Cortex of kidney (tissue), 1 donor: ENCODE measurements at places on chromosomes 3 and 15.

- no peak for DNase-seq
These were observed 126.4 kb downstream of the P2RY1 start for GRCh38 chr3:152961323-152961722.

DNA sequence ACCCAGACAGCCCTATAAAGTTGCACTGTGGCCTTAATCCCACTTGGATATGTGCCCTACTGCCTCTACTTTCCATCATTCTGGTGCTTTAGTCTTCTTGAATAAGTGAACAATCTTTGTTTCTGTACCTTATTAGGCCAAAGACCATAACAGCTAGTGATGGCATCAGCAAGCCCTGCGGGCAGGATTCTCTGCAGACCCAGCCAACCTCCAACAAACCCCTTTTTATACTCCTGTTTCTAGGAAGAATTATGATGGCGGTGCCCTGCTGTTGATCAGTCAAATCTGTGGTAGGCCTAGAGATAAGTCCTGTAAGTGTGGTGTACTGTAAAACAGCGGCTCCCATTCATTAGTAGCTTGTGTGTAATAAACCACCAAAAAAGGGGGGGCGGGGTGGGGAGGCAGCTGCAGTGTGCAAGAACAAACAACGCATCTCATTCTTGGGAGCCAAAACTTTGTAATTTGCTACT, 40.5 kb downstream of the SOX2 start:
- DNase-seq = no peak

DNA sequence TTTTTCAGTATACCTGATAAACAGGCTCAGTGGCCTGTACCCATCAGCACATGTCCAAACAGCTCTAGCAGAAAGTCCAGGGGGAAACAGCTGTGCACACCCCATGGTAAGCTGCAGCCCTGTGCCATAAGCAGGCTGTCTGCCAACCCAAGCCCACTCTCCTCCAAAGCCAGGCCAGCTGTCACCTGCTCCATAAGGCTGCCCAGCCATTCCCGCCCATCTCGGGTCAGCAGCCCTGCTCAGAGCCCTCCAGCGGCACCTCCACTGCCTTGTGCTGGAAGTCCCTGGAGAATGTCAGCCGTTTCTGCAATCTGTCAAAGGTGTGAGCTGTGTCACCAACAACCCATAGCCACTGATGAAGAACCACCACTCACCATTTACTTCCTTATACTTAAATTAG, 82.0 kb downstream of the NTRK3 start:
- DNase-seq = no peak

DNA sequence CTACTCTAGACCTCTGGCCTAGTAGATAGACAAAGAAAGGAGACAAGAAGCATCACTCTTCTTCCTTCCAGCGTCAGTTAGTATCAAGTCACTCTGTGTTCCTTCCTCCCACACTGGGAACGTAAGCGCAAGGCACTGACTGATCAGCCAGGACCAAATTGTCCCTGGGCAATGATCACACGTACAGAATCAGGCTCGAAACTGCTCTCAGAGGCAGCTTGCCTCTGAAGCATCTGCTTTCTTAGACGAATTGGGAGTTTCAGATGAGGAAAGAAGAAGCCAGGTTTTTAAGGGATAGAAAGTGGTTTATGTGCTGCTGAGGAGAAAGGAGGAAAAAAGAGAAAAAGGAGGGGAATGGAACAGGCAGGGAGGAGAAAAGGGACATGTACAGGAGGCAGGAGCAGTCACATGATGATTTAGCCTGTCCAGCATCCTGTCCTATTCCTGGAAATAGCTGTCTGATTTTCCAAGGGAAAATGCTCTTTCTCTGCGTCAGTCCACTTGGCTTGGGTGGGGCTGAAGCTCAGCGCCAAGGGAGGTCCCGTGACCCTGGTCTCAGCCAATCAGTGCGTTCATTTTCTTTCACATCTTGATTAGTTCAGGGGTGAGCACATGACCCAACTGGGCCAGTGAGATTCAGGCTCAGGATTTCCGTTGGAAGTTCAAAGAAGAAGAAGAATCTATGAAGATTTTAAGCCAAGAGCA, 102.0 kb upstream of the PRICKLE2 start:
- DNase-seq = no peak

- DNase-seq = no peak
These were observed 101.9 kb upstream of the ICE2 start for GRCh38 chr15:60580650-60581376.

- no peak for DNase-seq
These were observed 36.8 kb downstream of the MUC4 start for GRCh38 chr3:195774917-195775316.

- DNase-seq = no peak
These were observed 104.7 kb downstream of the UNC13C start for GRCh38 chr15:54082836-54083492.

- DNase-seq = no peak
These were observed 121.9 kb upstream of the EPHA3 start for GRCh38 chr3:88985491-88985890.

DNA sequence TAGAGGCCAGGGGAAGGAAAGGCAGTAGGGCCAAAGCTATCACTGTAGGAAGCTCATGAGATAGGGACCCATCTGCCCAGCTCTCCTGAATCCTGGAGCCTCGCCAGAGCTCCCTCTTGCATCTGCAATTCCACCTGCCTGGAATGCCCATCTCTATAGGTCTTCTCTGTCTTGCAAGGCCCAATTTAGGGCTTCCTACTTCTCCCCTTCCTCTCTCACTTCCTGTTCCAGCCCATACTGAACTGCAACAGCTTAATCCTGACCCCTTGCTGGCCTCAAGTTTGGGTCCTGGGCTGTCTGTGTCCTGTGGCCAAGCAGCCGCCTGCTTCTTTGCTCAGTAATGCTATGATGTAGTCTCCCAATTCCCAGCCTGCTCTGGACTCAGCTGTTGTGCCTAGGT, 3.6 kb upstream of the PTPN23 start:
- no peak for DNase-seq

DNA sequence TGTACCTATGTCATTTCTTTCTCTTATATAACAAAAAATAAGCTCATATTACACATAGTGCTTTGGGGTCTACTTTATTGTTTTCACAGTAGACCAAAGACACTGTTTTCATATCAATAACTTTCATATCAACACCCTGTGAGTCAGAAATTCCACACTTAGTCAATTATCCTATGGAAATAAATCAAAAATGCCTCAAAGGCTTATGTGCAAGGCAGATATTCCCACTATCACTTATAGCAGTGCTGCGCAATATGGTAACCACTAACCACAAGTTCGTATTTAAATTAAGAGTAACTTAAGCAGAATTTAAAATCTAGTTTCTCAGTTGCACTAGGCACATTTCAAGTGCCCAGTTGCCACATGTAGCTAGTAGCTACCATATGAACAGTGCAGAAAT, 15.9 kb downstream of the SCG3 start:
- DNase-seq = no peak

DNA sequence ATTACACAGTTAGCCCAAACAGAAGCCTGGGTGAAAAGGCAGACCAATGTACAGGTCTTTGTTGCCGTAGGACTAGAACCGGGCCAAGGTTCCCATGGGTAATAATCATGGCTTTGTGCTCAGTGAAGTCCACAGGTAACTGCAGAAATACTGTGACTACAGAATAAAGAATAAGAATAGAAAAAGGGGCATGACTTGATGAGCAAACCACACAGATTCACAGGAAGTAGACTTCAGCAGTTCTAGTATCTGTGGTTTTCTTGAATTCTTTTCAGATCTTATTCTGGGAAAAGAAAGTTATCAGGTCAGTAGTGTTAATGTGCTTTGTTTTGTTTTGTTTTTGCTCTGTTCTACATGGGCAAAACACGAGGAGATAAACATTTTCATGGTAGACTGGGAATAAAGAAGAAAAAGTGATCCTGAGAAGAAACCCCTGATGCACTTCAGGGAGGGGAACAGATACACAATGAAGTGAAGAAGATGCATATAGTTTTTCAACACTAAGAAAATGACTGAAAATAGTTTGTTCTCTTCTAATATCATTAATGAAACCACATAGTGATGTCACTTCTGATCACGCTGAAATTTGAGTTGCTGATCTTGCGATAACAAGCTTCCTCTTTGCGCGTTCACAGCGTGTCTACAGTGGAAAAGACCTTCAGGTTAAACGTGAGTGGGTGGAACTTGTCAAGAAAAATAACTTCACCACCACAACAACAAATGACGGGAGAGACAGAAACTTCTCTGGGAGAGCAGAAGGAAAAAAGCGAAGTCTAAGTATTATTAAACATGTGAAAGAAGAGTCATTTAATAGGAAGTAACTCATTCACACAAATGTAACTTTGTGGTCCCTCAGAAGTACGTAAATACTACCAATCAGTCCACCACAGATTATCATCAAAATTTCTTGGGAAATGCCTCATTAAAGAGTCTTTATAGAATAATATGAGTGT, 315.8 kb upstream of the SATB1 start:
- no peak for DNase-seq

GRCh38 chr3:180705619-180706018, 26.3 kb upstream of the CCDC39 start:
- no peak for DNase-seq

GRCh38 chr15:80452166-80452565, 48.0 kb downstream of the ARNT2 start:
- DNase-seq = no peak

- no peak for DNase-seq
These were observed 51.0 kb upstream of the ATOSA start for GRCh38 chr15:52730173-52730572.

DNA sequence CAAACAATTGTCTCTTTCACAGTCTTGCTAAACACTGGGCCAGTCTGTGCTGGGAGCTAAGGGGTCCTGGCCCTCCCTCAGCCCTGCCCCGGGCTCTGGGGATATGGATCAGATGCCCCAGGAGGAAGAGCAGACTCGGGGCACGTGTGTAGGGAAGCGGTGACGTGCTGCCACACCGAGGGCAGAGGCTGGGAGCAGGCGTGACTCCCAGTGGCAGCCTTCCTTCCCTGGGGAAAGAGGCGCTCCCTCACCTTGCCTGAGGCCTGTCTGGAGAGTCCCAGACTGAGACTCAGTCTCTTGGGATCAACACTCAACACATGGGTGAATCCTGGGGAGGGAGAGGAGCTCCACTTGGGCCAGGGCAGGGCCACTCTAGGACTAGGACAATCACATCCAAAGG, 54.1 kb upstream of the GRIP2 start:
- DNase-seq = no peak

GRCh38 chr3:55687526-55687925, 200.4 kb upstream of the WNT5A start:
- DNase-seq = no peak

DNA sequence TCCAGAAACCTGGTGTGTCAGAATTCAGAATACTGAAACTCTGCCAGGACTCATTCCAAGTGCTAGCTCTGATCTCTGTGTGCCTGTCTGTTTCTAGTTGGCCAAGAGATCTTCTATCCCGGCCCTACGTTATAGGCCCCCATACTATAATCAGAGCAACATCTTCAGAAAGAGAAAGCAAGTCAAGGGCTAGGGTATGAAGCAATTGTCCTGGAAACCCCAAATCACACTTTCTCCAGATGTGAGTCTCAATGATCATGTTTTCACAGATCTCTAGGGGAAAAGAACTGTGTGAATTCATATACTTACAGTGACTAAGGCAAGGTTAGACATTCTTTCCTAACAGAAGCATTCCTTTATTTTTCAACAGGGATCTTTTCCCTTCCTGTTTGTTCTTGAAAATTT, 309.7 kb downstream of the SLC9A9 start:
- DNase-seq = no peak

DNA sequence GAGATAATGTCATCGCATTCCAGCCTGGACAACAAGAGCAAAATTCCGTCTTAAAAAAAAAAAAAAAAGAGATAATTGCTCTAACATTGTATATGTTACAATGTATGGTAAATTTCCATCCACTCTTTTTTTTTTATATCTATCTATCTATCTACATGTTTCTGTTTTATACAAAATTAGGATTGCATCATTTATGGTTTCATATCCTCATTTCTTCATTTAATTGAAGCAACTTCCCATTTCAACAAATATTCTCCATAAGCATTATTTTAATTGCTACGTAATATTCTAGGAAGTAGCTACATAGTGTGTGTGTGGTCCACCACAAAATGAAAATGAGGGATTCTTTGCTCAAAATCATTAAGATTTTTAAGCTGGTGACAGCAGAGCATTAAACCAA, 18.4 kb downstream of the RBP1 start:
- DNase-seq = no peak

DNA sequence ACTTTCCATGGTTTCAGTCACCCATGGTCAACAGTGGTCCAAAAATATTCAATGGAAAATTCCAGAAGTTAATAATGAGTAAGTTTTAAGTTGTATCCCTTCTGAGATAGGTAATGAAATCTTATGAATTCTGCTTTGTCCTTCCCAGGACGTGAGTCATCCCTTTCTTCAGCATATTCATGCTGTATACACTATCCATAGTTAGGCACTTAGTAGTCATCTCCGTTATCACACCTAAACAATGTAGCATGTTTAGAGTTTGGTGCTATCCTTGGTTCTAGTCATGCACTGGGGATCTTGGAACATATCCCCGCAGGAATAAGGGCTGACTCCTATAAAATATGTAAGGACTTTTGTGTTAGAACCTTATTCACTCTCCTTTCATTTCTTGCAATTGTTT, 153.2 kb downstream of the UNC13C start:
- DNase-seq = no peak

DNA sequence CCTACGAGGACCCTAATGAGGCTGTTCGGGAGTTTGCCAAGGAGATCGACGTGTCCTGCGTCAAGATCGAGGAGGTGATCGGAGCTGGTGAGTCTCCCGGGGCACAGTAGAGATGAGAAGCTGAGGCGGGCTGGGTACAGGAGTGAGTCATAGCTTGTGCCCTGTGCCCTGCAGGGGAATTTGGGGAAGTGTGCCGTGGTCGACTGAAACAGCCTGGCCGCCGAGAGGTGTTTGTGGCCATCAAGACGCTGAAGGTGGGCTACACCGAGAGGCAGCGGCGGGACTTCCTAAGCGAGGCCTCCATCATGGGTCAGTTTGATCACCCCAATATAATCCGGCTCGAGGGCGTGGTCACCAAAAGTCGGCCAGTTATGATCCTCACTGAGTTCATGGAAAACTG, 17.9 kb downstream of the EPHB3 start:
- DNase-seq = no peak

DNA sequence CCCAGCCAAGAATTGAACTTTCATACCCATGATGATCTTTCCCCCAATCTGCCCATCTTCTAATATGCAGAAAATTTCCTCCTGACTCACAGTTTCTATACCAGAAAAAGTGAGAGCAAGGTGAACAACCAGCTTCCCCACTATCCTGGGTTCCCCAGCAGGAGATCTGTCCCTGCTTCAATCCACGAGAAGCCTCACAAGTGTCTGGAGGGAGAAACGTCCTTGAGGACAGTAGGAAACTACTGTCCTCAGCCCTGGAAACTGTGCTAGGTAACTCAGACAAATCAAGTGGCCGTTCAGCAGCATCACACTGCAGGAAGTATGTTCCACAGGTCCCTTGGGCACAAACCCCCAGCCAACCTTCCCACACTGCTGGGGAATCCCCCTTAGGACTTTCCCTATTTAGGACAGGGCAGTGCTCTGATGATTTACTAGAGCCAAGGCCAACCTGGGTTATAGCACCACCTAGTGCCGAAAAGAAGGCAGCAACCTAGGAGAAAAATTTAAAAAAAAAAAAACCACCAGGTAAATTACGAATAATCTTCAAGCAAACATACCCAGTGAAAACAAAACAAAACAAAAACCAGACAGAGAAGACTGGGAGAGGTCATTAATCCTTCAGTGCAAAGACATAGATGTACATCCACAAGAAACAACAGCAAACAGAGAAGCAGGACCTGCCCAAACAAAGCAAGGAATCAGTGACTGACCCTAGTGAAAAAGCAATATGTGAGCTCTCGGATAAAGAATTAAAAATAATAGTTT, 36.0 kb downstream of the MORC1 start:
- no peak for DNase-seq

- DNase-seq = no peak
These were observed 18.3 kb upstream of the CD200 start for GRCh38 chr3:112314649-112315048.
